ENCODE measurements at places on chromosomes 3 and 15. TPM values are rescaled to one million over a fixed set of nuclear protein-coding genes. Genes with fewer than 3 reads are reported as not detected.

The DPPA4 gene
- not detected for total RNA-seq

The SEMA6D gene
- 3.0 TPM for total RNA-seq

DNA sequence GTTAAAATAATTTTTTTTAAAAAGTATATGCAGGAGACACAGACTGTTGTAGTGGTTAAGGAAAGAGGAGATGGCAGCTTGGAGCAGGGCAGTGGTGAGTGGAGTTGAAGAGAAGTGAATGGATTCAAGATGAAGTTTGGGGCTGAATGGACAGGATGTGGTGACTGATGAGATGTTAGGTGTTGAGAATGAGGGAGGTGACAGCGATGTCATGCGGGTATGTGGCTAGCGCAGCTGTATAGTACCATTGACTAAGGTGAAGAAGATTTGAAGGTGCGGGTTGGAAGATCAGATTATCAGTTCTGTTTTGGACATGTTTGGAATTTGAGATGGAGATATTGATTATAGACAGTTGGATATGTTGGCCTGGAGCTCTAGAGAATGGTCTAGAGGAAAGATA lies 20.1 kb downstream of the FBXO22 start:
- no peak for DNase-seq

DNA sequence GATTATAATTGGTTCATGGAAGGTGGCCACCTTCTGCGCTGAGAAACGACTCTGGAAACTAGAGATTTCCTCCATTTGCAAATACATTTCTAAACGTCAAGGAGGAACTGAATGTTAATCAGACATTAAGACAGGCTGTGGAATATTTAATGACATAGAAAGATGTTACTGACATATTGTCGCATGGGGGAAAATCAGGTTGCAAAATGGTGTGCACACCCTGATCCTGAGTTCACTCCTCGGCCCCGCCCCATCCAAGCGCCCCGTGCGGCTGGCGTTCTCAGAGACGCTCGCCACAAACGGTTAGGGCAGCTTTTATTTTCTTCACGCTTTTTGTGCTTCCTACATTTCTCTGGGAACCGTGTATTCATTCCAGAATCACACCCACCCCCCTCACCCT lies 10.7 kb downstream of the H1-8 start:
- DNase-seq: no peak

GRCh38 chr3:51361746-51362145 lies 23.3 kb upstream of the MANF start:
- no peak for DNase-seq

DNA sequence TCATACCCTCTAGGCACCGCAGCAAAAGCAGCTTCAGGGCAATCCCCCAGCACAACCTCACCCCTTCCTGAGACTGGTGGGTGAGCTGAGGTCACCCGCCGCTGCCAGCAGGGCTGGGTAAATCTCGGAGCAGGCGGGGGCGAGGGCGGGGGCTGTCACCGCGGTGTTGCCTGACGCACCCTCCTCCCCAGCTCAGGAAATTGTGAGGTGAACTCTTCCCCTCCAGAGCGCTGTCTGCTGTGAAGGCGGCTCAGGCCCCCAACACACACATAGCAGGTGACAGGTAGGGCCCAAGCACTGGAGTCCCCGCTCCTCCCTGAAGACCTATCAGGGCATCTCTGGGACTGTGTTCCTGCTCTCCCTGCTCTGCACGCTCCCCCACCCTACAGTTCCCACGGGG lies 30.2 kb upstream of the FURIN start:
- DNase-seq: no peak

- DNase-seq: no peak
Observed at GRCh38 chr3:112845772-112846171, 892 bp downstream of the CD200R1L start.

GRCh38 chr3:141738891-141739363 lies 829 bp downstream of the RNF7 start:
- DNase-seq: no peak

DNA sequence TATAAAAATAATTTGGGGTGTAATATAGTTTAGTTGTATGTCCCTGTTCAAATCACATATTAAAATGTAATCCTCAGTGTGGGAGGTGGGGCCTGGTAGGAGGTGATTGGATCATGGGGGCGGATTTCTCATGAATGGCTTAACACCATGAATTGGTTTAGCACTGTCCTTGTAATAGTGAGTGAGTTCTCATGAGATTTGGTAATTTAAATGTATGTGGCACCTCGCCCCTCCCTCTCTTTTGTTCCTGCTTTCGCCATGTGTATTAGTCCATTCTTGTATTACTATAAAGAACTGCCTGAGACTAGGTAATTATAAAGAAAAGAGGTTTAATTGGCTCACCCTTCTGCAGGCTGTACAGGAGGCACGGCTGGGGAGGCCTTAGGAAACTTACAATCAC lies 83.9 kb downstream of the ANXA2 start:
- DNase-seq: no peak

GRCh38 chr3:178850450-178851190 lies 221.0 kb downstream of the ZMAT3 start:
- DNase-seq: no peak

DNA sequence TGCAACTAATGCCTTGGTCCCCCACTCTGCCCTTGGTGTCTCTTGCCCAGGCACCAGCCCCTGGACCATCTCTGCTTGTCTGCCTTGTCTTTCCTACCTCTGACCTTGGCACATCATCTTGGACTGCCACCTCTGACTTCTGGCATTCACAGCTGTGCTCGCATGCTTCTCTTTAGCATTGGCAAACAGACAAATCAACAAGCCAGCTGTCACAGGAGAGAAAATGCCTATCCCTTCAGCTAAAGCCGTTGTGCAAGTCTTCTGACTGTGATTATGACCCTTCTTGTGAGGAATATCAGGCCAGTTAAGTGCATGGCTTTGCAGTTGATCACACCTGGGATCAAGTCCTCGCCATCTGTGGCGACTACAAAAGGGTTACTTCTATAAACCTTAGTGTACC lies 84.6 kb downstream of the PRICKLE2 start:
- DNase-seq: no peak

- DNase-seq: no peak
Observed at GRCh38 chr3:45946307-45946706, 3.0 kb downstream of the CXCR6 start.

DNA sequence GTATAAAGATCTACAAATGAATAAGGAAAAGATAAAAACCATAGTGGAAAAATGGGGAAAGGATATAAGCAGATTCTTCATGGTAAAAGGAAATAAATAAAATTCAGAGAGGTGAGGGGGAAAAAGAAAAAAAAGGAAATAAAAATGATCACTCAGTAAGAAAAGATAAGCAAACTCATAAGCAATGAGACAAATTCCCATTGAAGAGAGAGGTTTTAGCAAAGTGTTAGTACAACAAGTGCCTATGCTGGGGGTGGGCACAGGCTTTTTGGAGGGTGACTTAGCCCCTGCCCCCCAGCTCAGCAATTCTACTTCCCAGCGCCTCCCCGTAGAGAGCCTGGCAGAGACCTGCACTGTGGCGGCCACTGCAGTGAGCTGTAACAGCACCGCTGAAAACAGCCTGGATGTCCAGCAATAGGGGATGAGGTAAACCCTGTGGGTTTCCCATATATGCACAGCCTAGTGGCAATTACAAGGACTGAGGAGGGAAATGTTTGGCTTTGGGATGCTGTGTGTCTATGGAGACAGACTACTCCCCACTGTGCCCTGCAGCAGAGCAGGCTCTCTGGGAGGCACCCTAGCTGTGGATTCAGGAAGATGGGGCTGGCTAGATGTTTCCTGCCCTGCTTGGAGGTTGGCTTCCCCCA lies 23.7 kb upstream of the SFMBT1 start:
- DNase-seq: no peak

GRCh38 chr3:50155491-50155878 lies 361 bp downstream of the SEMA3F start:
- no peak for DNase-seq

The PLSCR2 gene
- not detected for total RNA-seq

The ISL2 gene
- not detected for total RNA-seq

DNA sequence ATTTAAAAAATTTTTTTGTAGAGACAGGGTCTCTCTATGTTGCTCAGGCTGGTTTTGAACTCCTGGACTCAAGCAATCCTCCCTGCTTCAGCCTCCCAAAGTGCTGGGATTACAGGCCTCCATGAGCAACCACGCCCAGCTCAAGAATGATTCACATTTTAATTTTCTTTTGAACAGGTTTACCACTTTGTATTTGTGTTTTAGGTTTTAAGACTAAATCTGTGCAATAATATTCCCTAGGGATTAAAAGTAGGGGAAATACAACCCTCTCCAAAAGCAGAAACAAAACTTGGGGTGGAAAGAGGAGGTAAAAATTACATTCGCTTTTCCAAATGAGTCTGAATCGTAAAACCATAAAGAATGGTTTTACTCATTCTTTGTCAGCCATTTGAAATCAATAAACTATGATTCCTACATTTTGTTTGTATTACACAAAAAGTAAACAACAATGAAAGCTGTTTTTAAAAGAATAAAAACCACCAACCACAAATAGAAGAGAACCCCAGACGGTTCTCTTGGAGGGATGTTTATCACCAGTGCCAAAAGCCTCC lies 37.8 kb downstream of the SLC24A1 start:
- no peak for DNase-seq

The ATP10A gene
- 0.42 TPM for total RNA-seq

GRCh38 chr15:71451130-71451529 lies 335.9 kb downstream of the THSD4 start:
- no peak for DNase-seq

- DNase-seq: no peak
Observed at GRCh38 chr3:29594261-29594660, 313.4 kb downstream of the RBMS3 start.

DNA sequence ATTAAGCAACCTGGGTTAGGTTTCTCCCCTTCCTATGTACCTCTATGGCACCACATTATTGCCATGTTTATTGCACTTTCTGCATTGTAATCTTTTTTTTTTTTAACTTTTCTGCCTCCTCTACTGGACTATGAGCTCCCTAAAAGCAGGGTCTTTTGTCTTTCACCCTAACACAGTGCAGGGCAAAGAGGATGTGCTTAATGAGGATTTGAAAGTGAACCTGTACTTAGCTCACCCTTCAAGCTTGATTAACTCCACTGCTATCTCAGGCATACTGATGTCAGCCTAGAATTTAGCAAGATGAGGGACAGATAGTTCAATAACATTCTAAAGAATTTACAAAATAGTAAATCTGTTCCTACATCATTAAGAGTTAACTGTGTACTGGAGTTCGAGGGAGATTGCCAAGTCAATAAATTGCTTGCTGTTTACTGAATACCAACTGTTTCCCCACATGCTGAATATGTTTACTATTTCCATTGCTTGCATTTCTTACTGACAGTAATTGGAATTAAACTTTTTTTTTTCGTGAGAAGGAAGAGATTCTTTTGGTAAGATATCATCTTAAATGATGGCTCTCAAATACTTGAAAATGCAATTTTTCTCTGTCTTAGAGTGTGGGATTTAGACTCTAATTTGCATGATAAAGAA lies 15.7 kb upstream of the PPARG start:
- no peak for DNase-seq

DNA sequence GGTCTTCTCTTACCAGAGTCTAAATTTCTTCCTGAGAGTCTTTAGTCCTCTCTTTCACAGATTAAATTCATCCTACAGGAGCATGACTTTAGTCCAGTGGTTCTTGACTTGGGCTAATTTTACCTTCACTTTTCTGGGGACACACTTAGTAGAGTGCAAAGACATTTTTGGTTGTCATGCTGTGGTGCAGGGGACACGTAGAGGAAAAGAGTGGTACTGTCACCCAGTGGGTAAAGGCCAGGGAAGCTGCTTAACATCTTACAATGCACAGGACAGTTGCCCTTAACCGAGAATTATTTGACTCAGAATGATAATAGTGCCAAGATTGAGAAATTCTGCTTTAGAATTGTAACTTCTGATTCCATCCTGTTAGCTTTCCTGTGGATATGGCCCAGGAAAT lies 772.5 kb upstream of the GRM7 start:
- no peak for DNase-seq

The PRR20G gene
- not detected for total RNA-seq

The PLCH1 gene
- 0.10 TPM for total RNA-seq

The TIMMDC1 gene
- total RNA-seq: 41.2 TPM

GRCh38 chr15:58087871-58088270 lies 22.4 kb upstream of the ALDH1A2 start:
- DNase-seq: no peak

The EHD4 gene
- 3.9 TPM for total RNA-seq

The SPINT1 gene
- total RNA-seq: 1.0 TPM

- no peak for DNase-seq
Observed at GRCh38 chr3:17384567-17385296, 357.7 kb downstream of the TBC1D5 start.

DNA sequence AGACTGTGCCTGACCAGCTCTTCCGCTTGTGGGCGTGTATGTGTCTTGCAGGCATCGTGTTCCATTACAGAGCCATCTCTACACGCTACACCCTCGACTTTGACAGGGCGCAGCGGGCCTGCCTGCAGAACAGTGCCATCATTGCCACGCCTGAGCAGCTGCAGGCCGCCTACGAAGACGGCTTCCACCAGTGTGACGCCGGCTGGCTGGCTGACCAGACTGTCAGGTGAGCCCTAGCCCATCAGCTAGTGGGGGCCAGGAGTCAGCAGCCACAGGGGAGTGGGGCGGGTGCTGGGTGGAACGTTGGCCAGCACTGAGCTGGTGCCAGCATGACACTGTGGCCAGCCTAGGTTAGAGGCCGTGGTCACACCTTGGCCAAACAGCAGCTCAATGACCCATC lies 36.7 kb downstream of the ACAN start:
- no peak for DNase-seq

DNA sequence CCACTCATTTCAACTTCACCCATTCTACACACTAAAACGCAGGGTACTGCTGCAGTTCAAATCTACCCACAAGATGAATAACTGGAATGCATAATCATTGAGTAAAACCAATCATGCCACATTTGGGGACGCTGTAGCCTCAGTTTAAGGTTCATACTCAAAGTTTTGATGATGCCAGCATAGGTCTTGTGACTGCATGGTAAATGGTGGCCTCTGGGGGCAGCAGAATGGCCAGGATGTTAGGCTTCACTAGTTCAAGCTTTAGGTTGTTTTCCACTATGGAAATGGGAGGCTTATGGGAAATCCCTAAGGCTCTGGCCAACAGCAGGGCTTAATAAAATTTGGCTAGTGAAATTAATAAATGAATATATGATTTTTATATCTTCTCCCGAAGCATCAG lies 104.3 kb upstream of the TSC22D2 start:
- DNase-seq: no peak

- no peak for DNase-seq
Observed at GRCh38 chr15:77502379-77503095, 81.8 kb downstream of the HMG20A start.

The CELF6 gene
- not detected for total RNA-seq

DNA sequence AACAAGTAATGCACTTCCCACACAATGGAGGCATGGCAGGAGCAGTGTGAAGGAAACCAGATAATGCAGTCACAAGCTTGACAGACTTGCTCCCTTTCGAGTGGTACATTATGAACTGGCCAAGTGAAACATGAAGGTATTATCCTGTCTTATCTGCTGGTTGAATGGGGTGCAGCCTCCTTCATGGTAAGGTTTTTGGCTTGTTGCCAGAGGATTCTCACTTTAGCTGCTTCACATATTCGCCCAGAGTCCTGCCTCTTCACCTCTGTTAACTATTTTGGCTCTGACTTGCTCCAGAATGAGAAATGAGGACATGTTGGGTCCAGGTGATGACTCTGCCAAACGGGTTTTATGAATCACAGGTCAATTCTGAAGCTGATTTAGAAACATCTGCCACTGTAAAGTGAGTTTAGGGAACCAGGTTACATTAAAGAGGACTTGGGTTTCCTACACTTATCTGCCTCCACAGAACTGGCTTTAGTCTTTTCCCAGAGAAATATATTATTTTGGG lies 19.5 kb upstream of the CCDC39 start:
- no peak for DNase-seq

The NTRK3 gene
- total RNA-seq: 0.61 TPM

The OR5H1 gene
- not detected for total RNA-seq

All from gastrocnemius medialis (tissue), 4 donors.